ENCODE measurements at places on chromosomes 1 and 21.

DNA sequence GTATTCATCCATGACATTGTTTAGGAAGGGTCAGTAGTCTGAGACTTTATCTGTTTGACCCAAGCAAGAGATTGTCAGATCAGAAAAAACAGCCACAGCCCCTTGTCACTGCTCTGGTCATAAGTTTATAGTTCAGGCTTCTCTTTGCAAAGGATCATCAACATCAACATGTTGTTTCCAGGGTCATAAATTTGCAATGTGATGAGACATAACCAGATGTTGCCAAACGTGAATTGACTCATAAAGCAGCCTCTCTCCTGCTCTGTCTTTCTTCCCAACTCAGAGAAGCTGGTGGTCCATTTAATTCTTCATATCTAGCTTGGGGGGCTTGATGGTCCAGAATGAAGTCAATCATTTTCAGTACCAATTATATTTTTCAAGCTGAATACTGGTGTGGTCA lies 507.2 kb upstream of the PBX1 start:
- DNase-seq, result no peak

GRCh38 chr1:195065437-195065836 lies 1542.8 kb downstream of the KCNT2 start:
- no peak for DNase-seq

GRCh38 chr1:159334797-159335196 lies 32.7 kb downstream of the FCER1A start:
- no peak for DNase-seq

GRCh38 chr21:24123785-24124184 lies 1483.5 kb downstream of the MRPL39 start:
- no peak for DNase-seq

- DNase-seq, result no peak
Measured at GRCh38 chr1:109218516-109218915, 4.8 kb downstream of the SARS1 start.
